HAP-1 (cell line): ENCODE measurements at places on chromosomes 11 and 22.

DNA sequence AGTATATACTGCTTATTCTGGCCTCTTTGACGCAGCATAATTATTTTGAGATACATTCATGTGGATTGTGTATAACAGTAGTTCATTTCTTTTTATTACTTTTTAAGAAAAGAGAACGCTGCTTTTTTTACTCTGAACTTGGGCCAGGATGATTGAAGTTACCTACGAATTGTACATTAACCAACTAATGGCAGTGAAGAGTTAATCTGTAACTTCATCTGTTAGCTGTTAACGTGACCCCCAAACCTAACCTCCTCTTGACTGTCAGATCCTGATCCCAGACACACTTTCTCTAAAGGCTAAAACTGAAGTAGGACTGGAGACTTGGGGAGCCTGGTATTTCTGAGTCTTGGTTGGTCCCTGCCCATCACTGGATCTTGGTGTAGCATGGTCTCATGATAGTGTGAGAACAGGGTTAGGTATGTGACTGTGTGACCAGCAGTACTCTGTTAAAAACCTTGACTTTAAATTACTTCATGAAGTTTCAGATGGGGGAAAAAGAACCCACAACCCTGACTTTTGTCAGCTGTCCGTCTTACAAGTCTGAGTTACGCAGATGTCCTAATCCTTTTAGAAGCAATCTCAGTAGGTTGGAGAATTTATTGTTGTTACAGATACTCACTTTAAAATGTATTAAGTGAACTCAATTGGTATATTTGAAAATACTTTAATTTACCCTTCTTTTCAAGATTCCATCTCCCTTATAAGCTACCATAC lies 39.4 kb downstream of the C22orf31 start:
- DNase-seq = no peak

DNA sequence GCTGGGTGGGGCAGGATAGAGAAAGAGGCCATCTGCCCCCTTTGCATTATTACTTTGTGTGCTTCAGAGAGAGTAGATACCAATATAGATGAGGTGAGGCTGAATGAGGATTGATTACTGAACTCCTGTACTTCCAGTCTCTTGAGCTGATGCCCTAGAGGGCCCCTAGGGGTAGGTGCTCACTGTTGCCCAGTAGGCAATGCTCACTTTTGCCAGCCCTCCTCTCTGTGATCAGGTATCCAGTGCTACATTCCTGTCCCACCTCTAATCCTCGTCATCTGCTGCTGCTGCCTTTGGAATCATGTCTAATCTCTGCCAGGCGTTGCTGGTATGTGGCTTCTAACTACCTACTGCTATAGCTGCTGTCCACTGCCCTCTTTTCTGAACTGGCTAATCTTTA lies 57.2 kb downstream of the CCDC83 start:
- no peak for DNase-seq

GRCh38 chr22:50530580-50530876 lies 716 bp upstream of the TYMP start:
- no peak for DNase-seq

DNA sequence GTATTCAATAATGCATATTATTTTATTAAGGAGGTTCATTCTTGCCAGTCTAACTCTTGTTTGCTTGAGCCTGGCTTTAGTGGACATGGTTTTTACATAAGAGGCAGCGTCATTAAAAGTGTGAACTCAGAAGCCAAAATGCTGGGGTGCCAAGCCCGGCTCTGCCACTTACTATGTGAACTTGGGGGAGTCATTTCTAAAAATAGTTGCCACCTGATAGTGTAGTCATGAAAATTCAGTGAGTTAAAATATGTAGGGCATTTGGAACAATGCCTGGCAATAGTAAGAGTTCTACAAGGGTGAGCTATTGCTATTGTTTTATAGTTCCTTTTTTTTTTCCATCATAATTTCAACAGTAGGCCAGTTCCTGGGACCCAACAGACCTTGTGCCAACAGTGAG lies 49.9 kb downstream of the TENM4 start:
- no peak for DNase-seq

- DNase-seq = no peak
Measured at GRCh38 chr22:27270818-27271510, 530.6 kb downstream of the MN1 start.

- no peak for DNase-seq
Measured at GRCh38 chr11:119942583-119943297, 195.2 kb downstream of the TRIM29 start.

GRCh38 chr11:74011360-74012073 lies 2.6 kb upstream of the UCP3 start:
- DNase-seq = no peak

DNA sequence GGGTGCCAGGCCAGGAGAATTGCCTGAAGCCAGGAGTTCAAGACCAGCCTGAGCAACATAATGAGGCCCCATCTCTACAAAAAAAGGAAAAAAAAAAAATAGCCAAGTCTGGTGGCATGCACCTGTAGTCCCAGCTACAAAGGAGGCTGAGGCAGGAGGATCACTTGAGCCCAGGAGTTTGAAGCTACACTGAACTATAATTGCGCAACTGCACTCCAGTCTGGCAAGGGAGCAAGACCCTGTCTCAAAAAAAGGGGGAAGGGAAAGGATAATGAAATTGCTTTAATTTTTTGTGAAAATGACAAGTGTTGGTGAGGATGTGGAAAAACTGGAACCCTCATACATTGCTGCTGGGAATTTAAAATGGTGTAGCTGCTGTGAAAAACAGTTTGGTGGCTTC lies 19.2 kb downstream of the STK33 start:
- no peak for DNase-seq

DNA sequence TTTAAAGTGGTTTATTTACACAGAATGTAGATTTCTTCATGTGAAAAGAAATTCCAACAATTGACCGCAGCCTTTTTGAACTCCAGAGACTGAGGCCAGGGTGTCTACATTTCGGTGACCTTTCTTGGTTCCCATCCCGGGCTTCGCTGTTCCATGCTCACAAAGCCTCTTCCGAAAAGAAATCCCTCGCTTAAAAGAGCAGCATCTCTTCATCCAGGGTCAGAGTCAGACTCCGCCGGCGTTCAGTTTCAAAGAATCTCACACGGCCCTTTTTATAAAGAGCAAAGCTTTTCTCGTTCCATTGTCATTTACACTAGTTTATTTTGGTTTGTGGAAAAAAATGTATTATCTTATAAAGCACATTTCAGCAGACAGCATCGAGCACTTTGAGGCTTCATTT lies 530.6 kb upstream of the B3GAT1 start:
- peak; percentile 89 for DNase-seq

- no peak for DNase-seq
Measured at GRCh38 chr11:36026315-36026968, 82.6 kb downstream of the LDLRAD3 start.

DNA sequence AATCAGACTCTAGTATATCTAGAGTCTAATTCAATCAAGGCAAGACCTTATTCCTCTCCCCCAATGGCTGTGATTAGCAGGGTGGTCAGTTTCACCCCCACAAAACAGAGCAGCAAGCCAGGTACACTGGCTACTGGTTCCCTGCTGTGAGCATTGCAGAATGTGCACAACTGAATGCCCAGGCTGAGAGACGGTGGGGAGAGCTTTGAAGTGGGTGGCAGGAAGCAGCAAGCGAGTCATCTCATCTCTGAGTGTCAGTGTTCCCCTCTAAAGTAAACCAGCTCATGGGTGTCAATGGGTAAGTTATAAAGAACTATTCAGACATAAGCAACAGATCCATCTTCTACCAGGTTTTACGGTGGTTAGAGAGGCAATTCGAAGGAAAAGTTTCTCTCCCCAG lies 37.6 kb downstream of the GAB4 start:
- DNase-seq = no peak

- no peak for DNase-seq
Measured at GRCh38 chr22:39030705-39031104, 9.8 kb downstream of the APOBEC3D start.

DNA sequence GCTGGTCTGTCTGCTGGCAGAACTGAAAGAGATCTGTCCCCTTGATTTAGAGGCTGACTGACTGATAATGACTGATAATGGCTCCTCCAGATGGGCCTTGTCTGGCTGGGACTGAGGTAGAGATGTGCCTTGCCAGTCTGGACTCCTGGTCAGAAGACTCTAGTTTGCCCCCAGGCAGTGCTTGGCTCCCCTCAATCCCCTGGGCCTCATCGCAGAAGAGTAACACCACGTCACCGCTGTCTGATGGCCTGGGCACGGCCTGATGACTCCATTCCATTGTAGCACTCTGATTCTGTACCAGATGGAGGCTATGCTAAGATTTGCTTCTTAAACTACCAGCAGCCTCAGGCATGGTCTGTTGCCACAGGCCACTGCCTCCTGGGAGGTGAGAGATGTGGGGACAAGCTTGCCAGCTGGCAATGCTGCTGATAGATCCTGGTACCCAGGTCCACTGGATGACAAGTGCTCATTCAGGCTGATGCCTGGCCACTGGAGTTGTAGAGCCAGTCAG lies 19.1 kb downstream of the CYB5R2 start:
- DNase-seq = no peak

- no peak for DNase-seq
Measured at GRCh38 chr11:8704136-8704535, 21.5 kb downstream of the RPL27A start.

- DNase-seq = no peak
Measured at GRCh38 chr11:19079643-19080440, 19.3 kb upstream of the MRGPRX2 start.

DNA sequence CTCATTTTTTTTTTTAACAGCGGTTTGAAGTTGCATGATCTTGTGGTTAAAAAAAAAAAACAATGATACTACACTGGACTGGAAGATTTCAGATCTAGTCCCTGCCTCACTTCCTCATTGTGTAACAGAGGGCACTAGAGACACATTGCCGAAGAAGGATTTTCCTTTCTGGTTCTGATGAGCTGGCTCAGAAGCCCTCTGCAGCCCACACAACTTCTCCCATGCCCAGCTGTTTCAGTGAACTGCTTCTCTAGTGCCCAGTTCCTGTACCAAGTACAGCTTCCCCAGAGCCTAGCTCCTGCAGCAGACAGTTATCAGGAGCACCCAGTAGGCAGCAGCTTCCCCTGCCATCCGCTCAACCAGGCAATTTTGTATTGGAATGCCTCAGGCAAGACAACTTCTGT lies 29.5 kb upstream of the ANO5 start:
- DNase-seq = no peak

- DNase-seq = no peak
Measured at GRCh38 chr22:26660356-26660755, 3.0 kb downstream of the MIAT start.

- DNase-seq = no peak
Measured at GRCh38 chr11:77842441-77843121, 21.6 kb downstream of the AAMDC start.

GRCh38 chr11:65316227-65317024 lies 1.8 kb downstream of the CDC42EP2 start:
- DNase-seq = no peak

DNA sequence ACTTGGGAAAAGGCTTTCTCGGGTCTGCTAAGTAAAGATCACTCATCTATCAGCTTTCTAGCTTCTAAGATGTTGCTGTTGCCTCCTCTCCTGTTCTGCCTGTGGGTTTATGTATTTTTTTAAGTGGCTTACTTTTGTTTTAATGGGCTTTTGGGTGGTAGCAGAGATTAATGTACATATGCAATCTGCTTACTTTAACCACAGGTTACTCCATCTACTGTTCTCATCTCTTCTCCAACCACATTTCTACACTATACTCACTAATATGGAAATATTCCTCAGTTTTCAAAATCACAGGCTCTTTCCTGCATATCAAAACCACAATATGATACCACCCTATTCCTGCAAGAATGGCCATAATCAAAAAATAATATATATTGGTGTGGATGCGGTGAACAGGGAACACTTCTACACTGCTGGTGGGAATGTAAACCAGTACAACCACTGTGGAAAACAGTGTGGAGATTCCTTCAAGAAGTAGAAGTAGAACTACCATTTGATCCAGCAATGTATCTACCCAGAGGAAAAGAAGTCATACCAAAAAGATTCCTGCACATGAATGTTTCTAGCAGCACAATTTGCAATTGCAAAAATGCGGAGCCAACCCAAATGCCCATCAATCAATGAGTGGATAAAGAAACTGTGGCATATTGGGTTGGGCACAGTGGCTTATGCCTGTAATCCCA lies 288.8 kb downstream of the SWAP70 start:
- no peak for DNase-seq

- no peak for DNase-seq
Measured at GRCh38 chr11:3222003-3222855, 3.6 kb upstream of the MRGPRG start.

DNA sequence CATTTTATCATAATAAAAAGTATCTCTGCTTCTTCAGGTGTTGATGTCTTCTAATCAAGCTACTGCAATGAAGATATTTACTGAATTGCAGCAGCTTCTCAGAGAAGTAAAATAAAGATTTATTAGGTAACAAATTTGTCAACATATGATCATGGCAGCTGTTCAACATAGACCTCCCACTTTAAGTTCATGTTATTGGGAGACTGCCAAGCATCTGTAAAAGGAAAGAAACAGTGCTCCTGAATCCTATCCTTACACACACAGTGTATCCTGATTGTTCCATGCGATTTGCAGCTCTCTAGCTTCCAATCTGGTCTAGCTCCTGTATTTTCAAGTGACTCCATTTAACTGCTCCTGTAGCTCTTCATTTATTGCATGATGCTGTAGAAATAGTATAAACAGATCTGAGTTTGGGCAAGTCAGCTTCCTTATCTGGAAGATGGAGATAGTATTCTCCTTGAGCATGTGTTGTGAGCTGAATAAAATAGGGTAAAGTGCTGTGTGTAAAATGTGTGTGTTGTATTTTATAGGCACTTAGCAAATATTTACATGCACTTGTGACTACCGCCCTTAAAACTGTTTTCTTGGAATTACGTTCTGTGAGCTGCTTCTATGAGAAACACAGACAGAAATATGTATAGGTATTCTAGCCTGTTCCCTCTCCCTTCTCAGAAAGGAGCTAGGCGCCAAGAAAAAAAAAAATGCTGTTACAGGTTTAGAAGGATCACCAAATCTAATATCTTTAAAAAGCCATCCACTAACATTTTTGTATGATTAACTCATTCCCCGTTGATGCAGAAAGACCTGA lies 290.6 kb downstream of the JRKL start:
- no peak for DNase-seq

DNA sequence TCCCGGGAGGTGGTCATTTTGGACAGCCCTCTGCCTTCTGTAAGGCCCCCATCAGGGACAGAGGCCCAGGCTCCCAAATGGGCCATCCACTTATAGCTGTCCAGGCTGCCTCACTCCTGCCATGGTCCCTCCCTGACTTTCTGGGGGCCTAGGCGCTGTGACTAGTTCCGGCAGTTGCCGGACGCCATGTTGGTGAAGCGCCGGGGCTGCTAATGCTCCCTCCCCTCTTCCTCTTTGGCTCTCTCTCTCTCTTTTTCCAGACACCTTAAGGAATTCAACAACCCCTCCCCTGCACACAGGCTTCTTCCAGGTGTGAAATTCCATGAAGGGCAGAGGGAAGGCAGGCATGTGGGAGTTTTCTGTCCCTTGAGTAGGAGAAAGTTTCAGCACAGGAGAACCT lies 445.6 kb downstream of the SOX6 start:
- DNase-seq = no peak

- no peak for DNase-seq
Measured at GRCh38 chr11:50298182-50298988, 265.7 kb downstream of the OR4C45 start.

GRCh38 chr11:113182288-113182687 lies 132.1 kb upstream of the TTC12 start:
- no peak for DNase-seq

GRCh38 chr11:8063324-8063723 lies 17.7 kb upstream of the TUB start:
- no peak for DNase-seq
